Stomach (tissue), 19 donors: ENCODE measurements at places on chromosomes 1 and 21. TPM values are rescaled to one million over a fixed set of nuclear protein-coding genes. Genes with fewer than 3 reads are reported as not detected.

The TNFRSF8 gene
- not detected for total RNA-seq

The DCDC2B gene
- total RNA-seq: not detected

The LYPD8 gene
- total RNA-seq: not detected

The RNU11 gene
- total RNA-seq: not detected

The CD1E gene
- not detected for total RNA-seq

The UBASH3A gene
- 0.29 TPM for total RNA-seq

The STMN1 gene
- total RNA-seq: 25.9 TPM

DNA sequence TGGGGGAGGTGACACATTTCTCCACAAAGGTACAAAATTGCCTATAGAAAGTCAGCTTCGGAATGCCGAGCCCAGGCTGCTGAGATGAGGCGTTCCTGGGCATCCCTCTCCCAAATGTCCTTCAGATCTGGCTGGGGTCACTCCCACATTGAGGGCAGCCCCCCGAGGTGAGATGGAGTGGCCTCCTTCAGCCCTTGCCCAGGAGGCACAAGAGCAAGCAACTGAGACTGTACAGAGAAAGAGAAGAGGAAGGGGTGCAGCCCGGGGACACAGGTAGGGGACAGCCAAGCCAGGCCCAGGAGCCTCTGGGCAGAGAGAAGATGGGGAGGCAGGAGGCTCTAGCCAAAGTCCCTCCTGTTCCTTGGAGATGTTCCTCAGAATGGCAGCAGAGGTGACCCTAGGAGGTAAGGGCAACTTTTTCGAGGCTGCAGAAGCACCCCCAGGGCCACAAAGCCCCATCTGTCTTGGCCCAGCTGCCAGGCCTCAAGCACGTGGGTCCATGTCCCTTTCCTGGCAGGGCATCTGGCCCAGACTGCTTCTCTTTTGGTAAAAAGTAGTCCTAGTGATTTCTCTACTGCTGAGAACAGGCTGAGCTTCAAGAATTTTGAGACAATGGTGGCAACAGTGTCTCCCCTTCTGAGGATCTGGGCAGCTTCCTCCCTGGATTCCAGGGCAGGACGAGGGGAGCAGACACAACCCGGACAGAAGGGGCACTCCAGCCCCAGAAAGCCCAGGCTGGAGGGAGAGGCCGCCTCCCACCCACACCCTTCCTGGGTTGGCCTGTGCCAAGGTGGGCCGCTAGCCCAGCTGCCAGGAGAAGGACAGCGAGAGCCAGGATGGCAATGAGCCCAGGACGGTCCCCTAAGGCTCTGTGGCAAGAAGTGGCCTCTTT is 68.0 kb downstream of the LRRN2 start:
- no peak for DNase-seq
- no peaks in the 10 kb centered on the region for H3K36me3 ChIP-seq
- H3K4me1 ChIP-seq: peaks cover 4% of the 10 kb centered on the region
- H3K4me3 ChIP-seq: no peak overlapping the region

GRCh38 chr1:101121504-101121903 is 95.9 kb upstream of the DPH5 start:
- DNase-seq: no peak
- no peaks in the 10 kb centered on the region for H3K4me1 ChIP-seq
- no peaks in the 10 kb centered on the region for H3K36me3 ChIP-seq
- H3K27ac ChIP-seq: no peak overlapping the region

DNA sequence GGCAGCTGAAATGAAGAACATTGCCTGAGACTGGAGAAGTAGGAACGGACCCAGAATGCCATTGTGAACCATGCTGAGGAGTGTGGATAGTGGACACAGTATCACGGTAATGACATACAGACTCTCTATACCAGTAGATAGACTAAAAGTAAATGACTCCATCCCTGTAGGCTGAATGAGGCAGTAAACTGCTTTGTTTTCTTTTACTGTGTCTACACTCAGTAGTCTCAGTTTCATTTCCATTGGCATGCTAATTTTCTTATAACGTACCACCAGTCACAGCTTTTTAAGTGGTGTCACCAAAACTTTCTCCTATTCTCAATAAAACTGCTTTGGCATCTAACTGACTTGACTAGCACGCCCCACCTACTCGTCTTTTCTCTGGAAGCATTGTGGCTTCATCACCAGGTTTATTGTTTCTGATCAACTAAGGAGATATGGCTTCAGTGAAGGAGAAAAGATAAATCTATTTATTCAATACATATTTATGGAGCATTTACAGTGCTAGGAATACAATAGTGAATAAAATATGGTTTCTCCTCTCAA is 8.4 kb upstream of the ZNF697 start:
- no peak for DNase-seq
- peaks cover 10% of the 10 kb centered on the region for H3K4me1 ChIP-seq
- H3K27me3 ChIP-seq: no peaks in the 10 kb centered on the region
- no peak overlapping the region for H3K4me3 ChIP-seq
- no peaks in the 10 kb centered on the region for H3K36me3 ChIP-seq
- no peak overlapping the region for H3K27ac ChIP-seq

GRCh38 chr1:84353695-84354094 is 44.6 kb upstream of the DNASE2B start:
- H3K27me3 ChIP-seq: no peaks in the 10 kb centered on the region
- no peak for DNase-seq
- no peak overlapping the region for H3K27ac ChIP-seq
- H3K36me3 ChIP-seq: no peaks in the 10 kb centered on the region
- H3K4me1 ChIP-seq: peaks cover 5% of the 10 kb centered on the region

GRCh38 chr1:212162635-212163034 is 122.6 kb upstream of the PPP2R5A start:
- DNase-seq: peak; percentile 61
- H3K27me3 ChIP-seq: no peaks in the 10 kb centered on the region
- H3K36me3 ChIP-seq: no peaks in the 10 kb centered on the region
- peaks cover 52% of the 10 kb centered on the region for H3K4me1 ChIP-seq
- no peak overlapping the region for H3K27ac ChIP-seq
- H3K4me3 ChIP-seq: no peak overlapping the region

GRCh38 chr1:192941722-192942411 is 117.3 kb downstream of the UCHL5 start:
- no peaks in the 10 kb centered on the region for H3K36me3 ChIP-seq
- DNase-seq: no peak
- no peak overlapping the region for H3K4me3 ChIP-seq

DNA sequence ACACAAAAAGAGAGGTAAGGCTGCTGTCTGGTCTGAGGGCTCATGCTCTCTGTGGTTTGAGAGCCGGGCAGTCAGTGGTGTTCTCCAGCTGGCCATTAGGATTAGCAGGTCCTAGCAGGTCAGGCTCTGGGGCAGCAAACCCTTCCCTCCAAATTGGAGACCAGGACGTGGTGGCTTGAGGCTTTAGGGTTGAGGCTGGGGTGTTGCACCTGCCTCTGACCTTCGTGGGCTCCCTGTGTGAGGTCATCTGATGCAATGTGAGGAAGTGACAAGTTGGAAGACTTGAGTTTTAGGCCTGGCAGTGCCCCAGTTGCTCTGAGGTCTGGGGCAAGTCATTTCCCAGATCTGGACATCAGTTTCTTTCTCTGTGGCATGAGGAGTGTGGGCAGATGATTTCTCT is 24.4 kb downstream of the SZRD1 start:
- peaks cover 74% of the 10 kb centered on the region for H3K4me1 ChIP-seq
- no peak overlapping the region for H3K4me3 ChIP-seq
- no peaks in the 10 kb centered on the region for H3K27me3 ChIP-seq
- H3K36me3 ChIP-seq: peaks cover 37% of the 10 kb centered on the region
- no peak overlapping the region for H3K27ac ChIP-seq

- no peak overlapping the region for H3K27ac ChIP-seq
- no peak overlapping the region for H3K4me3 ChIP-seq
- no peaks in the 10 kb centered on the region for H3K27me3 ChIP-seq
These were observed 168.9 kb downstream of the RHOU start for GRCh38 chr1:228904222-228904621.

GRCh38 chr1:181112071-181112929 is 23.8 kb downstream of the IER5 start:
- no peak overlapping the region for H3K4me3 ChIP-seq
- H3K36me3 ChIP-seq: no peaks in the 10 kb centered on the region
- DNase-seq: peak; percentile 74
- peak overlapping the region; percentile 44 for H3K27ac ChIP-seq

GRCh38 chr1:219746141-219746540 is 133.2 kb upstream of the ZC3H11B start:
- DNase-seq: no peak
- H3K4me3 ChIP-seq: no peak overlapping the region
- no peaks in the 10 kb centered on the region for H3K4me1 ChIP-seq
- no peaks in the 10 kb centered on the region for H3K36me3 ChIP-seq

DNA sequence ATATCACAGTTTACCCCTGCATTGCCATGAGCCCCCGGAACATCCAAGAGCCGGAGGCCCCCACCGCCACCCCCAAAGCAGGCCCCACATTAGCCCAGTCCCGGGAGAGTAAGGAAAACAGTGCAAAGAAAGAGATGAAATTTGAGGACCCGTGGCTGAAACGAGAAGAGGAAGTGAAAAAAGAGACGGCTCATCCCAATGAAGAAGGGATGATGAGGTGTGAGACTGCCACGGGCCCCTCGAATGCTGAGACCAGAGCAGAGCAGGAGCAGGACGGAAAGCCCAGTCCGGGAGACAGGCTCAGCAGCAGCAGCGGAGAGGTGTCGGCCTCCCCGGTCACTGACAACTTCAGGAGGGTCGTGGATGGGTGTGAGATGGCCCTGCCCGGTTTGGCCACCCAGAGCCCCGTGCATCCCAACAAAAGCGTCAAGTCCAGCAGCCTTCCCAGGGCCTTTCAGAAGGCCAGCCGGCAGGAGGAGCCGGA is 532.4 kb downstream of the KIF26B start:
- no peaks in the 10 kb centered on the region for H3K36me3 ChIP-seq
- no peaks in the 10 kb centered on the region for H3K27me3 ChIP-seq
- no peaks in the 10 kb centered on the region for H3K4me1 ChIP-seq
- no peak overlapping the region for H3K27ac ChIP-seq
- peak overlapping the region; percentile 35 for H3K4me3 ChIP-seq

DNA sequence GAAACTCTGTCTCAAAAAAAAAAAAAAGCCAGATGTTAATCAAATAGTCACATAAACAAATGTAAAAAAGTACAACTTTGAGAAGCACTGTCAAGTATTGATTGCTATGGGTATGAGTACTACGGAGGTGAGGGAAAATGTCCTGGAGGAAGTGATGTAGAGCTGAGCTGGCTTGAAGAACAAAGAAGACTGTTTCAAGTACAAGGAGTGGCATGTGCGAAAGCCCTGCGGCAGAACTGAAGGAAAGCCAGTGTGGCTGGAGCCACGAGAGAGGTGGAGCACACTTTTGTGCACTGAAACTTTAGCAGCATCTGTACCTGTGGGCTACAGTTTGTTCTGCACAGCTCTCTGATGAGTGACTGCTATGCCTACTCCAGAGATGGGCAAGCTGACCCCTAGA is 5.4 kb upstream of the RPS6KA1 start:
- no peaks in the 10 kb centered on the region for H3K36me3 ChIP-seq
- no peak for DNase-seq
- H3K4me1 ChIP-seq: no peaks in the 10 kb centered on the region
- H3K27ac ChIP-seq: no peak overlapping the region
- peaks cover 31% of the 10 kb centered on the region for H3K27me3 ChIP-seq
- H3K4me3 ChIP-seq: no peak overlapping the region

DNA sequence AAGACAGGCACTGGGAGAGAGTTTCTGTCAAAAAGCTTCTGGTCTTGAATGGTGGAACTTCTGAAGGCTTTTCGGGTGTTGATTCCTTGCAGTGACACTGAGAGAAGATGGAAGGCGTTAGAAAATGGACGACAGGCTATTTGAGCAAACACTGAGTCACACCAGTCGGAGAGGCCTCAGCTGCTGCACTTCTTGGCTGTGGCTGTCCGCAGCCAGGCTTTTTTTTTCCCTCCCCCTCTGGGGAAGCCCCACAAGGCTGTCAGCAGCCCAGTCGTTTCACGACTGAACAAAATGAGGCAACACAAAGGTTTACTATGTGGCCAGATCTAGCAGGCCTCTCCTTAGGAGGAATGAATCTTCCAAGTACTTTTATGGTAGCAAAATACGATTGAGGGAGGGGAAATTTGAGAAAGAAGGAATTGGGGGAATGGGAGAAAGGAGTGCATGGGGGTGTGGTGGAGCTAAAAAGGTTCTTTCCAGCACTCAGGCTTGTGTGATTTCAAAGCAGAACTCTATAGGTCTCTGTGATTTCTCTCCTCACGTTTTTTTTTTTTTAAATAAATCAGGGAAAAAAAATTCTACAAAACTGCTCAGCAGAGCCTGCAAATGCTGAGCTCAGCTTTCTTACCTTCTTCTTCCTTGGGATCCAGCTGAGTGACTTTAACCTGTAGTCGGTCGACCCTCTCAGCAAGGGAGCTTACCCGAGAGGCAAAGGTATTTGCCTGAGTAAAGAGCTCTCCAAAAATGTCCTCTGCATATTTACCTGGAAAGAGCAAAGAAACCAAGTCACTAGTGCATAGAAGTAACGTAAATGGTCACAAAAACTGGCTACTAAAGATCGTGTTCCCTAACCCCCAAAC is 26.1 kb downstream of the GPR3 start:
- no peaks in the 10 kb centered on the region for H3K27me3 ChIP-seq
- H3K27ac ChIP-seq: peak overlapping the region; percentile 60
- H3K4me1 ChIP-seq: peaks cover 79% of the 10 kb centered on the region
- peak; percentile 71 for DNase-seq

DNA sequence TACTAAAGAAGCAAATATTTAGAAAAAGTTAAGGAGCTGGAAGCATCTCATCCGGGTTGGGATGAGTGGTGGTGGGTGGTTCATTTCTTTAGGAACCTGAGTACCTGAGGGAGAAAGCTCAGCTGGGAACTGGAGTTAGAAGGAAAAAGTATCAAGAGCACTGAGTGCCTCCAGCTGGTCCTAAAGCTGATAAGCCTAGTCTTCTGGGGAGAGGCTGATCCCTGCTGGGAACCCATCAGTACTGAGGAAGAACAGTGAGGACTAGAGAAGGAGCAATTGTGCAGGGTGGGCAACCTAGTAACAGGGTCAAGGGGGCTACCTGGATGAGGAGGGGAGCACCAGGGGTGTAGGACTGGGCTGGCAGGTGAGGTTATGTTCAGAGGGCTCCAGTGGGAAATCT is 89.5 kb downstream of the RUNX1 start:
- no peak for DNase-seq
- no peak overlapping the region for H3K4me3 ChIP-seq
- no peak overlapping the region for H3K27ac ChIP-seq
- no peaks in the 10 kb centered on the region for H3K4me1 ChIP-seq

DNA sequence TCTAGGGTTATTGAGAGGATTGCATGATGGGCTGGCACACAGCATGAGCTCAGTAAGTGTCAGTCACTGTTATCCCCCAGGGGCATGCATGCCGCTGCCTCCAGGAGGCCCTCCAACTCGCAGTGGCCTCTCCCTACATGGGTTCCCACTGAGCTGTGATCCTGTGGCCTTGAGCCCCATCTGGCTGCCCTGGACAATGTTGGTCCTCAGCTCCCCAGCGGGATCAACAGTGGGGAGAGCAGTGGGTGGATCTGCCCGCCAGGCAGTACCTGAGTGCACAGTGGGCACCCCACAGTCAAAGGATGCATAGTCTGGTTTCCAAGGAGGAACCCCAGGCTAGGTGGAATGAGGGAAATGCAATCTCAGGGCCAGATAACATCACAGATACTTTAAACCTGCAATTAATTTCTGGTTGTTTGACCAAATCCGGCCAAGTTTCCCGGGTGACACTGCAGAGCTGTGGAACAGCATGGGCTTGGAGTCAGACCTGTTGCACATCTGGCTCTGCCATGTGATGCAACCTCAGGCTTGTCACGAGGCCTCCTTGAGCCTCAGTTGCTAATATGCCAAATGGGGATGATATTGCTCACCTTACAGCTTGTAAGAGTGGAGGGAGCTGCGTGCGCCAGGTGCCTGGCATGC is 9.3 kb downstream of the PADI3 start:
- H3K4me3 ChIP-seq: no peak overlapping the region
- peaks cover 51% of the 10 kb centered on the region for H3K27me3 ChIP-seq
- H3K4me1 ChIP-seq: no peaks in the 10 kb centered on the region
- no peak for DNase-seq
- H3K27ac ChIP-seq: no peak overlapping the region
